ENCODE measurements at places on chromosomes 4 and X. TPM values are rescaled to one million over a fixed set of nuclear protein-coding genes. Genes with fewer than 3 reads are reported as not detected.

Gene PNMA6F
- not detected for total RNA-seq

Gene ADH1A
- total RNA-seq: not detected

Gene CDKL5
- total RNA-seq: 9.7 TPM

Gene CT45A3
- total RNA-seq: not detected

DNA sequence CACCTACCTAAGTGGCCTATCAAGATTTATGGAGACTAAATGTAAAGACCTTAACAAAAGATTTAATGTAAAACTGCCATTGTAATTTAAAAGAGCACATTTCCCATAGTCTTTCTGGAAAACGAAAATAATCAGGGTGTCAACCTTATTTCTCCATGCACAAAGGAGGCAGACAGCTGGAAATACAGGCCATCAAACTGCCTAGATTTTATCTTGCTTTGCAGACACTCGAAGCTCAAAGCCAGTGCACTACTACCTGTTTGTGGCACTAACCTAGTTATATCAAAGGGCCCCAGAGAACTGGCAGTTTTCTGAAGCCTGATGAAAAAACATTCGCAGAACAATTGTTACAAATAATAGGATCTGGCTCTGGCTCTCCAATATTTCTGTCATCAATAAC lies 863.9 kb downstream of the STPG2 start:
- no peak overlapping the region for H3K27ac ChIP-seq
- H3K36me3 ChIP-seq: no peaks in the 10 kb centered on the region
- H3K4me3 ChIP-seq: no peak overlapping the region
- H3K4me1 ChIP-seq: no peaks in the 10 kb centered on the region
- no peaks in the 10 kb centered on the region for H3K27me3 ChIP-seq

GRCh38 chrX:111811831-111812230 lies 64.2 kb upstream of the TRPC5OS start:
- H3K36me3 ChIP-seq: no peaks in the 10 kb centered on the region
- H3K27me3 ChIP-seq: peaks cover 3% of the 10 kb centered on the region
- DNase-seq: peak; percentile 30
- H3K4me1 ChIP-seq: no peaks in the 10 kb centered on the region

DNA sequence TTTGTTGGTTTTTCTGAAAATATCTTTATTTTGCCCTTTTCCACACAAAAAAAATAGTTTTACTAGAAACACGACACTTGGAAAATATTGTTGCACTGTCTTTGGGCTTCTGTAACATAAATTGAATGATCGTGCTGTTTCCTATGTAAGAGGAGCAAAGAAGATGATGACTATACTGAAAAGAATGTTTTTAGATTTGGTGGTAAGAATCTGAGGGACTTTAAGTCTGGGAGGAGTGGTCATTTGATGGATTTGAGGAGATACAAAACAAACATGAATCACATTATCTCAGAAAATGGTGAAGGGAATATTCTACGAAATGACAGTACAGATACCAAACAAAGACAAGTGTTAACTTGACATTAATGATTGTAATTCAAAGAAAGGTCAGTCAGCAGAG lies 328.8 kb downstream of the ADAM29 start:
- H3K27me3 ChIP-seq: no peaks in the 10 kb centered on the region
- no peak overlapping the region for H3K4me3 ChIP-seq
- no peaks in the 10 kb centered on the region for H3K36me3 ChIP-seq
- no peaks in the 10 kb centered on the region for H3K4me1 ChIP-seq
- peak; percentile 21 for DNase-seq

- H3K36me3 ChIP-seq: no peaks in the 10 kb centered on the region
- no peak overlapping the region for H3K4me3 ChIP-seq
- H3K27me3 ChIP-seq: no peaks in the 10 kb centered on the region
- H3K4me1 ChIP-seq: peaks cover 16% of the 10 kb centered on the region
- DNase-seq: peak; percentile 28
Measured at GRCh38 chr4:158786121-158786601, 17.3 kb downstream of the FNIP2 start.

DNA sequence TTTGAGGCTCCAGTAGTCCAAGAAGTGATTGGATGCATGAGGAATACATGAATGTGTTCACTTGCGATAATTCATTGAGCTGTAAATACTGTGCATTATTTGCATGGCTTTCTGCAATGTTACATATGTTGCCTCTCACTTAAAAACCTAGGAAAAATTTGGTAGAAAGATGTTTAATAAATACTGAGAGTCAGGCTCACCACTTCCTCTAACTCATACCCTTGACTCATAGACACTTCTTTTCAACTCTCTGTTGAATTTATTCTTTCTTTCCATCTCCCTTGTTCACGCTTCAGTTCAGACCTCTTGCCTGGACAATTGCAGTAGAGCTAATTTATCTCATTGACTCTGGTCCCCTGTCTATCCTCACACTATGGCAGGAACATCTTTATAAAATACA lies 35.8 kb upstream of the LEF1 start:
- no peaks in the 10 kb centered on the region for H3K36me3 ChIP-seq
- H3K4me1 ChIP-seq: no peaks in the 10 kb centered on the region
- DNase-seq: no peak
- H3K27me3 ChIP-seq: no peaks in the 10 kb centered on the region
- H3K4me3 ChIP-seq: no peak overlapping the region

GRCh38 chr4:78120144-78120880 lies 63.2 kb downstream of the FRAS1 start:
- no peak overlapping the region for H3K27ac ChIP-seq
- H3K4me1 ChIP-seq: no peaks in the 10 kb centered on the region
- no peak overlapping the region for H3K4me3 ChIP-seq
- H3K36me3 ChIP-seq: no peaks in the 10 kb centered on the region
- DNase-seq: no peak

DNA sequence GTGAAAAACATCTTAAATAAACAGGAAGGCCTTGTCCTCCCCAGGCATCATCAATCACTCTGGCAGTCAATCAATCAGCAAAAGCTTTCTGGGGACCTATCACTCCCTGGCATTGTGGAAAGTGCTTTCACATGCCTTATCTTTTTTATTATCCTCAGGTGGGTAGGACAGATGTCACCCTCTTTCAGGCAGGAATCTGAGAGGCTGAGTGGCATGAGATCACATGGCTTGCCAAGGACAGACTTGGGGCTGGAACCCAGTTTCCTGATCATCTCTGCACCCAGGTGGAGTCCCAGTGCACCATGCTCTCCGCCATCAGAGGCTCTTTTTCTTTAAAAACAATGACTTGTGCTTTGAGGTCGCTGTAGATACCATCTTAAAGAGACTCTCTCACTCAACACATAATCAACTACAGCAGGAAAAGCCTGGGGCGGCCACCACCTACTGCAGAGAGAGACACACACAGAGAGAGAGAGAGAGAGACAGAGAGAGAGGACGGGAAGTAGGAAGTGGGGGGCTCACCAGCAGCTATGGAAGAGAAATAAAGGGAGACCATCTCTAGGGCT lies 282.7 kb downstream of the PTTG2 start:
- no peaks in the 10 kb centered on the region for H3K36me3 ChIP-seq
- H3K4me1 ChIP-seq: no peaks in the 10 kb centered on the region
- no peak for DNase-seq
- no peaks in the 10 kb centered on the region for H3K27me3 ChIP-seq
- H3K27ac ChIP-seq: no peak overlapping the region

- DNase-seq: no peak
- no peaks in the 10 kb centered on the region for H3K4me1 ChIP-seq
- no peak overlapping the region for H3K27ac ChIP-seq
- no peak overlapping the region for H3K4me3 ChIP-seq
Measured at GRCh38 chrX:131225078-131225477, 64.0 kb downstream of the IGSF1 start.

GRCh38 chr4:25377572-25378436 lies 741 bp downstream of the ANAPC4 start:
- no peak for DNase-seq
- peaks cover 5% of the 10 kb centered on the region for H3K4me1 ChIP-seq
- H3K4me3 ChIP-seq: peak overlapping the region; percentile 99
- peak overlapping the region; percentile 73 for H3K27ac ChIP-seq

DNA sequence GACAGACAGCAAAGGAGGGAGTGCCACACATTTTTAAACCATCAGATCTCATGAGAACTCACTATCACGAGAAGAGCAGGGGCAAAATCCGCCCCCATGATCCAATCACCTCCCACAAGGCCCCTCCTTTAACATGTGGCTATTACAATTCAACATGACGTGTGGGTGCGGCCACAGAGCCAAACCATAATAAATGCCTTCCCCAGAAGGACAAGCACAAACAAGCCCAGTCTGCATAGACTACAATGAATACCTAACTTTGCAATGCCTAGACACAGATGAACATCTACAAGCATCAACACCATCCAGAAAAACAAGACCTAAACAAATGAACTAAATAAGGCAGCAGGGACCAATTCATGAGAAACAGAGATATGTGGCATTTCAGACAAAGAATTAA lies 12.3 kb downstream of the ETDA start:
- H3K27me3 ChIP-seq: no peaks in the 10 kb centered on the region
- no peak overlapping the region for H3K4me3 ChIP-seq
- H3K36me3 ChIP-seq: no peaks in the 10 kb centered on the region
- DNase-seq: no peak
- H3K27ac ChIP-seq: no peak overlapping the region
- H3K4me1 ChIP-seq: no peaks in the 10 kb centered on the region

Measured in IMR-90 (cell line).